ENCODE measurements at places on chromosomes 3 and 15.

- DNase-seq = no peak
These were observed 8.9 kb upstream of the POLR2M start for GRCh38 chr15:57697588-57697987.

DNA sequence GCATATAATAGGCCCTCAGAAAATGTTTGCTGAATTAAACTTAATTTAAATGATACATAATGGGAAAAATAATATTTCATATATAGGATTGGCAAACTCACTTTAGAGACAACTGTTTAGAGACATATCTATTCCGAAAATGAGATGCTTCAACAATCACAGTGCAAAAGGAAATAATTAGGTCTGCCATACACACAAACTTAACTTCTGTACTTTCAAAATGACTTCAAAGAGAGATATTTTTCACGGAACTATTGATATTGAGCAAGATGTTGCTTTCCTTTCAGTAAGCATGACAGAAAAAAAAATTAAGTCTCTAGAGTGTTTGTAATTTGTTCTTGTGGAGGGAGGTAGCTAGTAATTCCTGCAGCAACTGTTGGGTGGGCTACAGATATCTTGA lies 769.5 kb downstream of the TUSC7 start:
- no peak for DNase-seq

- DNase-seq = no peak
These were observed 656.0 kb upstream of the SGO1 start for GRCh38 chr3:20842002-20842401.

GRCh38 chr15:92631721-92632120 lies 23.9 kb downstream of the FAM174B start:
- DNase-seq = no peak

- DNase-seq = no peak
These were observed 43.3 kb downstream of the ADPGK start for GRCh38 chr15:72740219-72740618.

DNA sequence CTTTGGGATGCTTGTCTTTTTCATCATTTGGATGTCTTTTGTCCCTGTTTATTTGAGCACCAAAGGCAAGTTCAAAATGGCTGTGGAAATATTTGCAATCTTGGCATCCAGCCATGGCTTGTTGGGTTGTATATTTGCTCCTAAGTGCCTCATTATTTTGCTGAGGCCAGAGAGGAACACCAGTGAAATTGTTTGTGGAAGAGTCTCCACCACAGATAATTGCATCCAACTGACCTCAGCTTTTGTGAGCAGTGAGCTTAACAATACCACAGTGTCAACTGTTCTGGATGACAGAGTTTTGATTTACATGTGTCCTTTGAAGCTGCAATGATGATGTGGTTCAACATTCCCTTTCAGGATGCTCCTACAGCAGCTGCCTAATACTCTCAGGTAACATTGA lies 83.0 kb upstream of the KCNAB1 start:
- DNase-seq = no peak

DNA sequence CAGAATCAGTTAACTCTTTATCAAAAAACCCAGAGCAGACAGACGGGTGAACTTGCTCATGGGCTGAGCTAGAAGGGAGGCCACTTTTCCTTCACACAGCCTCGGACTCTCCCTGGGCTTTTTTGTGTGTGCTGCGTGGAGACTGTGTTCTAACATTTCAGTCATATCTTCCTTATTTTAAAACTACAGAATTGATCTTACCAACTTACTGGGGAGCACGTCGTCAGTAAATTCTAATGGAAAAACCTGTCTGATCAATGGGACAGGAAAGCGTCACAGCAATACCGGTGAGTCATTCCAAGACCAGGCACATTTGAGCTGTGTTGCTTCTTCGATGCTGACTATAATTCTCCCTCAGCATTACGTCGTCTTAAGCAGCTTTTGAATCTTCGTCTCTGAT lies 145.1 kb downstream of the LPP start:
- DNase-seq = no peak

All from CD4-positive, alpha-beta T cell treated with Interleukin-1 beta for 1 hour (primary cell).